Suppressor macrophage treated with lipopolysaccharide for 4 hours (primary cell): ENCODE measurements at places on chromosomes 3 and 15.

- no peak for DNase-seq
Measured at GRCh38 chr15:22827125-22827524, 11.3 kb upstream of the NIPA2 start.

GRCh38 chr3:25038922-25039321, 389.1 kb upstream of the RARB start:
- DNase-seq: no peak

GRCh38 chr3:141881702-141882101, 5.3 kb downstream of the ATP1B3 start:
- no peak for DNase-seq

DNA sequence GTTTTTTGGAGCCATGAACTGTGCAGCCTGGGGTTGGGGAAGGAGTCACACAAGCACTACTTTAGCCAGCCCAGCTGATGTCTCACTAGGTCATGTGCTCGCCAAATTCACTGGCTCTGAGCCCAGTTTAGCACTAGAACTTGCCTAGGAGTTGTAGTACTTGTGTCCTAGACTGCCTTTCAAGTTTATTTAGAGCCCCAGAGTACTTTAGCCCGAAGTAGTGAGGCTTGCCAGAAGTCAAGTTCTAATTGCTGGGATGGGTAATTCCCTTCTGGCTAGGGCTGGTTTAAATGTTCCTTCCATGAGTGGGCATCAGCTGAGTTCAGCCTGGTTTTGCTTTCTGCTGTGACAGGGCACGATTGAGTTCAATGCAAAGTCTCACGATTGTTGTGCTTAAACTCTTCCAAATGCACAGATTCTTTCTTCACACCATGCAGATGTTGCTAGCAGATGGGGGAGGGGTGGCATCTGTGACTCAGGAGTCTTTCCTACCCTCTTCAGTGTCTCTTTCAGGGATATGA, 228.2 kb upstream of the ZPLD1 start:
- peak; percentile 34 for DNase-seq

DNA sequence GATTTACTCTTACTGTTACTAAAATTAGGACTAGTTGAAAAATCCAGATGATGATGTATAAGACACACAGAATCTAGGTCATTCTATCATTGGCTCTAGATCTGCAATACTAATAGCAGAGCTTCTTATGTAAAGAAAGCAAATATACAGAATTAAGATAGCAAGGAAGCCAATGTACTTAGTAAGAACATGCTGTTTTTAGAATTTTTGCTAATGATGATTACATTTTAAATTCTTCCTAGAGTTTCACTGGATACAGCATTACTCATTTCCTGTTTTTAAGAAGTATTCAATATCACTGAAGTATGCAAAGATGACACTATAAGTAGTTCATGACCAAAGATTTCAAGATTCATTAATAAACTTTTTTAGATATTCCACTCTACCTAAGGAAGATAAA, 60.7 kb downstream of the CFAP20DC start:
- DNase-seq: no peak

DNA sequence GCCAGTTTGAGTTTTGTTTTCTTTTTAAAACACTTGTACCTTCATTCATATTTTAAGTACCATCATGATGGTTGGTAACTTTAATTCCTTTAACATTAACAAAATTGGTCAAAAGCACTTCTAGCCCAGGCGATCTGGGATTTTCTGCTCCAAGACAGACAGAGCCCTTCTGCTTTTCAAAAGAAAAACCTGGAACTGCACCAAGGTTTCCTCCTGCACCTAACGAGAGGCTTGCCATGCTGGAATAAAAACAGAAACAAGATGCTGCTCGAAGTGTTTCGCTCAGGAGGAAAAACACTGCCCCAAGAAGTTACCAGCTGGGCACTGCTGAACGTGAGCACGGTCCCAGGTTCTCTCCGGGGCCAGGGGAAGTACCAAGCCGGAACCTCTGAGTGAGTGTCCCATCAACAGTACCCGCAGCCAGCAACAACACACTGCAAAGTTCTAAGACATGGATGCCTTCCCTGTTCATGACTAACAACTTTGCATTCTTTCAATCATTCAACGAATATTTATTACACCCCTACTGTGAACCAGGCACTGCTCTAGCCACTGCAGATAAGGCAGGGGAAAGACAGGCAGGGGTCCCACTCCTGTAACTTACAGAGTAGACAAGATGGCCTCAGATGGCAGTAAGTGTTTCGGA, 98.8 kb downstream of the XXYLT1 start:
- peak; percentile 37 for DNase-seq

- no peak for DNase-seq
Measured at GRCh38 chr15:85692321-85692720, 102.4 kb downstream of the KLHL25 start.

- no peak for DNase-seq
Measured at GRCh38 chr15:30922480-30923311, 19.0 kb downstream of the FAN1 start.

DNA sequence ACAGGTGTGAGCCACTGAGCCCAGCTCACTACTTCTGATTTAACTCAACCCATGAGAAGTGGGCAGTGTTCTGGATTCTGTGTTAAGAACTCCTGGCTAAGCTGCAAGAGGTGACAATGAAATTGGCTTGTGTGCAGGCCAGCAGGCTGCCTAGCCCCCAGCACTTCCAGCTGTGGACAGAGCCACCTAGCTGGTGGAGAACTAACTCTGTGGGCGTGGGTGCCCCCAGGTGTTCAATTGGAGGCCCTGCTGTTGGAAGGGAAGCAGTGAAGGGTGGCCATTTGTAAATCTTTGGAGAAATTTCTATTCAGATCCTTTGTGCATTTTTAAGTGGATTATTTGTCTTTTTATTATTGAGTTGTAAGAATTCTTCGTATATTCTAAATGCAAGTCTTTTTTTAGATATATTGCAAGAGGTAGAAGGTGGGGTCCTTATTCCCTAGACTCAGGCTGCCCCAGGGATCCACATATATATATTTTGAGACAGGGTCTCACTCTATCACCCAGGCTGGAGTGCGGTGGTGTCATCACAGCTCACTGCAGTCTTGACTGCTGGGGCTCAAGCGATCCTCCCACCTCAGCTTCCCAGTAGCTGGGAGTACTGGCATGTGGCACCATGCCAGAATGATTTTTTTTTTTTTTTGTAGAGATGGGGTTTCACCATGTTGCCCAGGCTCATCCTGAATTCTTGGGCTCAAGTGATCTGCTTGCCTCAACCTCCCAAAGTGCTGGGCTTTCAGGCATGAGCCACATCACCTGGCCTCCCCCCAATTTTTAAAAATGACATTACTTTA, 7.2 kb upstream of the SCAMP5 start:
- DNase-seq: no peak

DNA sequence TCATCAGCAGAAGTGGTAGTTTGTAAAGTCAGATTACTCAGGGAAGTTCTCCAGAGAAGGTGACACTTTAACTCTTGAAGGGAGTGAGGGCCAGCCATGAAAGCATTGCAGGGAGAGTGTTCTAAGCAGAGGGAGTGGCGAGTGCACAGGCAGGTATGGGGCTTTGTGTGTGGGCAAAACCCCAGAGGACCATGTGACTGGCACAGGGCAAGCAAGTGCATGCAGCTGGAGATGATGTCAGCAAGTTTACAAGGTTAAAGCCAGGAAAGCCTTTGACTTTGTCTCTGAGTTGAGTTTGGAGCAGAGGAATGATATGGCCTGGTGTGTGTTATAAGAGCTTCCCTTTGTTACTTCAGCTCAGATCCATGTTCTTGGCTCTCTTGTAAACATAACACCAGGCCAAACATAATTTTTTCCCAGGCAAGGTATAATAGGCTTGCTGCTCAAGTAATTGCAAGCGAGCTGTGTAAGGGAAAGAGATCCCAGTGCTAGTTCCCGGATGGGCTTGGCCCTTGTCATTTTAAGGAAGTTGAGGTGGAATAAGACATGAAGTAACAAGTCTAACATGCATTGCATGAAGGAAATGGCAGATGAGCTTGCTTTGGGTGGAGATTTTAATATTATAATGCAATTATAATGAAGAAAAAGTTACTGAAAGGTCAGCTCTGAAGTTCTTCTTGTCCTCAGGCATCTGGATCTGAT, 341.1 kb upstream of the LRRC3B start:
- DNase-seq: no peak

DNA sequence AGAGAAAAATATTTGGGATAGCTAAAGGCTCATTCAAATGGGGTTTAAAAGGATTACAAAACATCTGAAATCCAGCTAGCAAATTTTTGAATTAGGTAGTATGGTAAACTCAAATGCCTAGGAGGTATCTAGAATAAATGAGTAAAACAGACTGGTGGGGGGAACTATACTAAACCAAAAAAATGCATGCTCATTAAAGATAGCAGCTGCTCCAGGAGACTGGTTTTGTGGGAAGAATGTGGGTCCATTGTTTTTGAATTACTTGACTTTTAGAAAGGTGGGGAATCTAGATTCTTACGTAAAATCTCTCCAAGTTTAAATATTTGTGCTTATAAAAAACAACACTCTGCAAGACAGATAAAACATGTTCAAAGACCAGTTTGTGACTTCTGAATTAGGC, 73.8 kb downstream of the LEKR1 start:
- no peak for DNase-seq

- DNase-seq: no peak
Measured at GRCh38 chr15:42107473-42107872, 13.1 kb upstream of the PLA2G4D start.

DNA sequence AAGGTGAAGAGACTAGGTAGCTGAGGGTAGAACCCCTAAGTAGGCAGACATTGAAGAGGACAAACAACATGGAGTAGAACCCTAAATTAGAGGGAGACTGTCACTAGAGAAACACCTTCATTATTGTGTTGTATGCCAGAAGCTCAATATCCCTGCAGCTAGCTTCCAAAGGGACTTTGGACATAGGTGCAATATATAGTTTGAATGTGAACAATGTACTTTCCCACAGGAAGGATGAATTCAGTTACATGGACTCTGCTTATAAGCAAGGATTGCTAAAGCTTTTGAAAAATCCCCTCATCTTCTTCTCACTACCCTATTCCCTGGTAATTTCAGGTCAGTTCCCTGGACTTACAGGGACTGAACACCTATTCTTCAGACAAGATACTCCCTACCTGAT, 288.9 kb downstream of the UBE2E2 start:
- no peak for DNase-seq

GRCh38 chr3:69767571-69767970, 28.3 kb downstream of the MITF start:
- DNase-seq: no peak

- no peak for DNase-seq
Measured at GRCh38 chr3:31696009-31696297, 163.2 kb downstream of the STT3B start.

- DNase-seq: no peak
Measured at GRCh38 chr3:186212611-186213010, 103.7 kb upstream of the ETV5 start.

GRCh38 chr3:84893211-84893610, 65.6 kb upstream of the CADM2 start:
- DNase-seq: no peak

GRCh38 chr15:82699726-82700125, 9.9 kb downstream of the AP3B2 start:
- DNase-seq: no peak

DNA sequence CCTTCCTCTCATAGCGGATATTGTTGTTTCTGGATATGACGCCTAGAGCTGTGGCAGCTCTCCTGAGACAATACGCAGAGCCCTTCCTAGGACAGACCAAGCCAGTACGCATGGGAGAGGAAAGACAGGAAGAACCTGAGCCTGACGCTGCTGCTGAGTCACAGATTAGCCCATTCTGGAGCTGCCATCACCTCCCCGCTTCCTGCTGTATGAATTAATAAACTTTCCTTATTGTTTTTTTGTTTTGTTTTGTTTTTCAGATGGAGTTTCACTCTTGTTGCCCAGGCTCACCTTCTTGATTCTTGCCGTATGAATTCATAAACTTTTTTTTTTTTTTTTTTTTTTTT, 67.0 kb downstream of the PPCDC start:
- peak; percentile 91 for DNase-seq
